Lower leg skin (tissue), 4 donors: ENCODE measurements at places on chromosomes 7 and 10.

GRCh38 chr10:1530871-1531517 lies 206.3 kb downstream of the ADARB2 start:
- no peak for DNase-seq

DNA sequence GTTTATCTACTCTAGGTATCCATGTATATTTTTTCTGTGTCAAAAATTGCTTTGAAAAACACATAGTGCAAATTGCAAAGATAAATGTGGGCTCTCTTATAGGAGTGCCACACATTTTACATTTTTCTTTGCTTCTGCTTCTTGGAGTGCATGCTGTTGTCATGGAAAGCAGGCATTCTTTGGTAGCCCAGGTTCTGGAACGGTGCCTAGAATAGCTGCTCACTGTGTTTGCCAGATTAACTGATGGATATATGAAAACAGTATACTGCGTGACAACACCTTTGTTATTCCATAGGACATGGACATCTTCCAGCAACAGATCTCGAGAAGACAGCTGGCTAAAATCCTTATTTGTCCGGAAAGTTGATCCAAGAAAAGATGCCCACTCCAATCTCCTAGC lies 13.4 kb downstream of the NIPSNAP2 start:
- no peak for DNase-seq

DNA sequence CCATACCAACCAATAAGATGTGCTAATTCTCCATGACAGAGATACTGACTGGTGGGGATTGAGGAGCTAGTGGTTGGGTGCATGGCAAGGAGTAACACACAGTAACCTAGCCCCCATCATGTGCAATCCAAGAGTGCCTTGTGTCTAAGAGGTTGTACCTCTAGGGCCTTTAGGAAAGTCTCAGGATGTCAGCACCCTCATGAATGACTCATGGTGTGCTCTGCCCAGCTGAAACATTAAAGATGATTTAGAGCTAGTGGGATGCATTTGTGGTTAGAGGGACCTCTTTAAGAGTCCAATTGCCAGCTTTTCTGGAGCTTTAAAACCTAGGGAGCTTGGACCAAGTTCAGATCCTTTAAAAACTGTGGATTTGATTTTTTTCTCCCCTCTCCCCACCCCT lies 181.1 kb downstream of the HERPUD2 start:
- no peak for DNase-seq

GRCh38 chr7:46786221-46786954 lies 795.5 kb downstream of the TNS3 start:
- DNase-seq = no peak

- DNase-seq = no peak
These were observed 31.6 kb downstream of the HOXA1 start for GRCh38 chr7:27064159-27064558.
